ENCODE measurements at places on chromosomes 6 and 20. TPM values are rescaled to one million over a fixed set of nuclear protein-coding genes. Genes with fewer than 3 reads are reported as not detected.

GRCh38 chr6:39209360-39209811 is 19.9 kb downstream of the KCNK5 start:
- DNase-seq: no peak

DNA sequence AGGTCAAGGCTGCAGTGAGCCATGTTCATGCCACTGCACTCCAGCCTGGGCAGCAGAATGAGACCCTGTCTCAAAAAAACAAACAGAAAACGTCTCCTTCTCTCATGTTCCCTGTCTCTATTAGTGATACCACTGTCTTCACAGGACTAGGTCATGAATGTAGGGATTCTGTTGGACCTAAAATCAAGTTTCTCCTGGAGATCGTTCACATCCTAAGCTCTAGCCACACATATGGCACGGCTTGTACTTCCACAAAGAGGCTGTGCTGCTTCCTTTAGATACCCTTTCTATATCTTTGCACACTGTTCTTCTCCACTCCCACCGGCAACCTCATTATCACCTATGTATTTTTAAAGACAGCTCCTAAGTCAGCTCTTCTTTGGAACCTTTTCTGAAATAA is 96.5 kb downstream of the ADGRG6 start:
- DNase-seq: no peak

DNA sequence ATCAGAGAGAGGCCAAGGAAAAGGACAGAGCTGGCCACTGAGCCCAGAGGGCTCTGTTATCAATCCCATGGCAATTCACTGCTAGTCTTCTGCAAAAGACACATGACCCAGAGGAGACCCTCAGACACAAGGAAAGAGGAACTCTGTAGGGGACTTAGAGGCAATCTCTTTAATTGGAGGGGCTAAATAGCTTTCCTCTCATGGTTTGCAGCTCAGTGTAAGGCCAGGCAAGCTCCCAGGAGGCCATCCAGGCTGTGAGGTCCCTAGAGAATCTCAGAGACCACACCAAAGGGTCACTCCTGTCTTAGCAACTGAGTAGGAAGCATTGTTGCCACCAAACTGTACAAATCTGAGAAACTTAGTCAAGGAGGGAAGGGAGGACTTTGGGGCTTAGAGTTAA is 10.0 kb upstream of the HLA-DOA start:
- DNase-seq: no peak

GRCh38 chr20:20568604-20569205 is 143.7 kb downstream of the RALGAPA2 start:
- DNase-seq: peak; percentile 5

PTCRA gene
- polyA plus RNA-seq: 0.36 TPM

GRCh38 chr20:62473717-62474603 is 1.8 kb downstream of the GATA5 start:
- no peak for DNase-seq

DNA sequence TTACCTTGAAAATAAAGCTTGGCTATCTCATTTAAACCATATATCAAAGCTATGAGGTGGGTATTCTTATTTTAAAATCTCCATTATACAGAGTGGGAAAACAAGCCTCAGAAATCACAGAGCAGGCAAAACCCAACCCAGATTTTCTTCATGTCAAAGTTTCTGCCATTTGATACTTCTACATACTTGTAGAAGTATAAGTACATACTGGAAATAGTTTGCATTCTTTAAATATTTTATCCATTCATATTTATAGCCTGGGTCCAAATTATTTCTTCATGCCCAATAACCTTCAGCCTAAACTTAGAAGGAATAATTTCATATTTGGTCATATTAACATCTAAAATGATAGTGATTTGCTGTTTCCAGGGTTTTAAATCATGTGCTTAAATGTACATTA is 61.8 kb downstream of the MLIP start:
- DNase-seq: no peak

DNA sequence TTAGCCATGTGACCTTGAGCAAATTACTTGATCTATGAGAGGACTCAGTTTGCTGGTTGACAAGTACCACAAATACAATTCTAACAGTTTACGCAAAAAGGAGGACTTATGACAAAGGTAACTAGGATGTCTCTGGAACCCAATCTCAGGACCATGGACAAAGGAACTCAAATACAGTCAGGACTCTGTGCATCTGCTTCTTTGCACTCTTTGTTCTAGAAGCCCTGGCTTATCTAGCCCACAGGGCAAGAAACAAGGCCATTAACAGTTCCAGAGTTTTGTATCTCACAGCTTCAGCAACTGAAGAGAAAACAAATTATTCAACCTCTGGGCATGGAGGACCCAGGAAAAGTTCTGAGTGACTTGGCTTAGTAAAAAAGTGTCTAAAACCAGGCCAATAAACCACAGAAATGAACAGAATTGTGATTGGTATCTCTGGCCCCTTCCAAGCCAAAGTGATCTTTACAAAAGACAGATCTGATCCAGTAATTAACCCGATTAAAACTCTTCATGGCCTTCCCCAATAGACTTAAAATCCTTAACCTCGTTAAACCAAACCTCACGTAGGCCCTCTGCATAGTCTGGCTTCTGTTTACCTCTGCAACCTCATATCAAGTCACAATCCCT is 5.9 kb downstream of the WASF1 start:
- no peak for DNase-seq

SYS1 gene
- polyA plus RNA-seq: 35.7 TPM

DNA sequence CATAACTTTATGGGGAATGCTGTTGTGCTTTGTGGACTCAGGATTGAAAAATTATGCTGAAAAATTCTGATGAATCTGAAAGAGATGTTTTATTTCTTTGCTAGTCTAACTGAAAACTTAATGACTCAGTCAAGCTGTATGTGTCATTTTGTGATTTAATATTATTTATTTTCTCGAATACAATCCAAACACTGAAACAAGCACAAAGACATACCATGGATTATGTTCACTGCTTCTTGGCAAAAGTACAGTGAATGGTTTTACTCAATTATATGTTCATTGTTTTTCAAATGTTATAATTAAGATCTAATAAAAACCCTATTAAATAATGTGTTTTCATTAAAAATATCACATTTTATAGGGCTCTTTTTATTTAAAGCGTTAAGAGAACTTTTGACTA is 330.6 kb upstream of the EPHA7 start:
- DNase-seq: no peak

- DNase-seq: no peak
Observed at GRCh38 chr20:34512955-34513419, 3.2 kb upstream of the DYNLRB1 start.

DNA sequence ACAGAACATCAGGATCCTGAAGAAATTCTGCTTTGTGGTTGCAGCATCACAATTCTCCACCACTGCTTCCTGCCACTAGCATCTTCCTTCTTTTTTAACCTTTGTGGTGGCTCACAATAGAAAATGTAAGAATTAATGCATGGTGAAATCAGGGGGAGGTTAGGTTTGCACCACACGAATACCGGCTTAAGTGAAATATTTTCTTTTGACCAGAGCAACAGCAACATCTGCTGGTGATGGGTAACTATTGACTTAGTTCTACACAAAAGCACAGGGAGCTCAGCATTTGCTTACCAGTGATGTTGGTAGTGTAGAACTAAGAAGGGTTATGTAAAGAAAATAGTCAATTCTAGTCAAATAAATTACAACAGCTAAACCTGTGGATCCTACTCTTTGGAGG is 280.5 kb downstream of the SYNE1 start:
- DNase-seq: no peak

All from right renal pelvis (tissue), 4 donors.